Kasumi-1 (cell line): ENCODE measurements at places on chromosomes 7 and 10.

DNA sequence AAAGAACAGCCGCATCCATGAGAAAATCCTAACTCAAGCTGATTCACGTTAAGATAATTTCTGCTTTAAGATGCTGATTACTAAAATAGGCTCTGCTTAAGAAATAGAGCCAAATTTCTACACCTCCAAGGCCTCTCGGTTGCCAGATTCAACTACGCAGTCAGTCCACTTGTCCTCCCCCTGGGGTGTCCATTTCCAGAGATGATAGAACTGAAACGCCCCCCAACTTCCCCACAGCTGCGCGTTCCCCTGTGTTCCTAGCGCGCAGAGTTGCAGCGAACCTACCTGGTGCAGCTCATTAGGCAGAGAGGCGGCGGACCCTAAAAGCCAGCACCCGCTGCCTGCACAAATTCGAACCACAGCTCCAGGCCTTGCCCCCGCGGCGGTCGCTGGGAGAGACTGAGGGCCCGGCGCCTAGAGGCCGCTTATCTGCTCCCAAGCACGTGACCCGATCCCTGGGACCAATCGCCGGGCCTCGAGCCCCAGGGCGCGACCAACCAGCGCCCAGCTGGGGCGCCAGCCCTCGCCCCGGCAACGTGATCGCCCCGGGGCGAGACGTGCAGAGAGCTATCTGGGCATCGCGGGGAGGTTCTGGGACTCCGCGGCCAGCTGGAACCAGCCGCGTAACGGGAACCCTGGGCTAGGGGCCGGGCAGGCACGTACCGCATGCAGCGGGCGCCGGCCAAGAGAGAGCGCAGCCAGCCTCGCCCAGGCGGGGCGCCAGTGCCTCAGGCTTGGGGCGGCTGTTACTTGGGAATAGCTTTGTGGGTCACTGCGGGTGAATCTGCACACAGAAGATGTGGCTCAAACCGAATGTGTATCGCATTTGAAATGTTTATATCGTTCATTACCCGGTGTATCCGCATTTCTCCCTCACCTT is at the start of gene PPP1R3C:
Gene PPP1R3C (minus strand): TSS at position 401 of the 880 bp plus-strand sequence. CDS start 102 bp downstream, at position 299.
- peak; percentile 55 for DNase-seq

- DNase-seq, result no peak
These were observed 53.1 kb downstream of the PRF1 start for GRCh38 chr10:70549351-70549961.

DNA sequence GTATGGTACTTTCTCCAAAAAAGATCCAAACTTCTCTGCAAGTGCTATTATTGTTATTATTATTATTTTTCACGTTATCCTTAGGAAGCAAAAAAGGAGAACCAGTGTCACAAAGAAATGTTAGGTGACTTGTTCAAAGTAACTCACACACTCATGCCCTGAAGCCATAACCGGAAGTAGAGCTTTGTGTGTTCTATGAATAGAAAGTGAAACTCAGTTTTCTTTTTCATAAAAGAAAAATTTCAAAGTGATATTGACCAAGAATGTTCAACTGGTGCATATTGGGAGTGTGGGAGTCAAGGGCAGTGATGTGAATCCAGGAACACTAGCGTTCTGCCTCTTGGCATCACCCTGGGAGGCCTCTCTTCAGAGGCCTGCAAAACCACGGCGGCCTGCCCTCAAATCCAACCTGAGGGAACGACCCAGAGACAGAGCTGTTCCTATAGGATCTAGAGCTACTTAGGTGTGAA is 106.1 kb downstream of the PRKCQ start:
- peak; percentile 81 for DNase-seq

GRCh38 chr7:105759670-105760550 is 116.5 kb downstream of the ATXN7L1 start:
- DNase-seq, result peak; percentile 30

- no peak for DNase-seq
These were observed 233.1 kb upstream of the FERD3L start for GRCh38 chr7:19378345-19378714.

DNA sequence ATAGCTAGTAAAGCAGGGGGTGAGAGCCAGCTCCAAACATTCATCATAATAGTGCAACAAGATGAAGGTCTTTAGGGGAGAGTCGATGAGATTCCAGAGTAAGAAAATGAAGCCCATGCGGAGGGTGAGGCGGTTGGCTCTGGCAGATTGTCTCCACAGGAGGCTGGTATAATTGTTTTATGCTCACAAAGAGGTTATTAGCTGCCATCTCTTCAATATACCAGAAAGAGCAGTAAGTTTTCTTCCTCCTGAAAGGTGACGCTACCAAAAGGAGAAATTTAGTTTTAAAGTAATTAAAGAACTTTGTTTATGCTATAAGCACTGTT is 59.2 kb upstream of the KCNIP2 start:
- no peak for DNase-seq

- no peak for DNase-seq
These were observed 6.4 kb downstream of the ATE1 start for GRCh38 chr10:121921238-121921931.

GRCh38 chr7:131690441-131690840 is 134.0 kb upstream of the PODXL start:
- no peak for DNase-seq

DNA sequence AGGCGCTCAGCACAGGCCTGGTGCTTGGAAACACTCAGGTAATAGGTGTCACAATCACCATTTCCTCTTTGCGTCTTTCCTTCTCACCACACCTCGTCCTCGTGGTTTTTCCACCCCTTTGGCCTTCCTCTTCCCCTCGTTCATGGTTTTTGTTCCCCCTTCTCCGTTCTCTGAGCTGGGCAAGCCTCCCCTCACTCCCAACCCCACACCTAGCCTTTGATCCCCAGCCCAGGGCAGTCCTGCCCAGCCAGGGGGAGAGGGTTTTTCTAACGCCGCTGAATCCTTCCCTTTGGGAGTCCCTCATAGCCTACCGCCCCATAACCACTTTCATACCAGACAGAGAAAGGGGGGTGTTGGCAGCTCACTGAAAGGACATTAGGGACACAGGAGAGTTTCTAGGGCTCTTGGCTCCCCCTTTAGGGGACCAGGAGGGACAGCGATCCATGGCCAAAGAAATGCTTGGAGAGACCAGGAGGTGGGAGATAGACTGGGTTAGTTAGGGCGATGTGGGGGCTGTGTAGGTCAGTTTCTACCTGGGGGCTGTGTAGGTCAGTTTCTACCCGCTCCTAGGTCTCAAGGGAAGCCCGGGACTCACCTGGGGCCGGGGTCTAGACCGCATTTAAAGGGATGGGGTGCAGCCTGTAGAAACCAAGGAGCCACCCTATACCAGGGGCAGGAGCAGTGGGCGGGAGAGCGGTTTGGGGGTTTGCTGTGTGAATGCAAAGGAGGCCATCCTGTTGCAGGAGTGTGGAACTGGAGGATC is 1.4 kb downstream of the EPHB4 start:
- DNase-seq, result peak; percentile 36

- DNase-seq, result no peak
These were observed 786.0 kb downstream of the NRG3 start for GRCh38 chr10:82660986-82661385.

DNA sequence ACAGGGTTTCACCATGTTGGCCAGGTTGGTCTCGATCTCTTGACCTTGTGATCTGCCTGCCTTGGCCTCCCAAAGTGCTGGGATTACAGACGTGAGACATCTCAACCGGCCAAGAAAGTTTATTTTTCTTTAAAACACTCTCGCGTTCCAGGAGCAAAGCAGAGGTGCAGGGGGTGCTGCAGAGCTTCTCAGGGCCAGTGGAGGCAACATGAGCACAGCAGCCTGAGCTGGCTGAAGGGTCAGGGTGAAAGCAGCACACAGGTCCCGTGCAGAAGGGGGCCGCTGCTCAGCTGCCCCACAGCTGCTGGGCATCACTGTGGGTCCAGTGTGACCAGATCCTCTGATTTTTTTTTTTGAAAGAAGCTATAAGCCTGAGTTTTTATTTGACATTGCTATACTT is 46.1 kb downstream of the EPHB4 start:
- no peak for DNase-seq

- no peak for DNase-seq
These were observed 15.9 kb downstream of the TMEM176B start for GRCh38 chr7:150784120-150784736.

DNA sequence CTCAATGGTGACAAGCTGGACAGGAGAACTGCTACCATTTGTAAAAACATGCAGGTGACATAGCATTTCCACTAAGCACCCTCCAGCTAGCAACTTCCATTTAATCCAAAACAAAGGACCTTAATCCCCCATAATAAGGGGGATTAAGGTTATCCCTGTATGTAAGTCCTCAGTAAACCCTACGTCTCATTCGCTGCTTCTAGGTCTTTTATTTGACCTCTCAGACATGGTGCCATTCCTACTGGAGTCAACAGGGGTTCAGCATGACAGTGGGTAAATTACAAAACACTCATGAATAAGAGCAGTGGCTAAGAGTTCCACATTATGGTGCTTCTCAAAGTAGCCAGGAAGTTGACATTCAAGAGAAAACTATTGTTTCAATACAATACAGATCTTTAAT is 121.8 kb upstream of the CAV2 start:
- no peak for DNase-seq

DNA sequence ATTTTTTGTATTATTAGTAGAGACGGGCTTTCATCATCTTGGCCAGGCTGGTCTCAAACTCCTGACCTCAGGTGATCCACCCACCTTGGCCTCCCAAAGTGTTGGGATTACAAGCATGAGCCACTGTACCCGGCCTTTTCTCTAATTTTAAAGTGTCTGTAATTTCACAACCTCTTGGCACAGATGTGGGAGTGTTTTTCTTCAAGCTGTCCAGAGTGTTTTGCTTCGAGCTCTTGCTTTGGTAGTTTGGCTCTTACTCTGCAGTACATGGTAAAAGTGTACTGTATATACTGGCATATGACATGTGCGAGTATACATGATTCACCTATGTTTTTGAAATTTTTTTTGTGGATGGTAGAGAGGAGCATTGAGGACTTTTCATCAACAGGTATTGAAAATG is 9.8 kb downstream of the SRGN start:
- DNase-seq, result no peak

DNA sequence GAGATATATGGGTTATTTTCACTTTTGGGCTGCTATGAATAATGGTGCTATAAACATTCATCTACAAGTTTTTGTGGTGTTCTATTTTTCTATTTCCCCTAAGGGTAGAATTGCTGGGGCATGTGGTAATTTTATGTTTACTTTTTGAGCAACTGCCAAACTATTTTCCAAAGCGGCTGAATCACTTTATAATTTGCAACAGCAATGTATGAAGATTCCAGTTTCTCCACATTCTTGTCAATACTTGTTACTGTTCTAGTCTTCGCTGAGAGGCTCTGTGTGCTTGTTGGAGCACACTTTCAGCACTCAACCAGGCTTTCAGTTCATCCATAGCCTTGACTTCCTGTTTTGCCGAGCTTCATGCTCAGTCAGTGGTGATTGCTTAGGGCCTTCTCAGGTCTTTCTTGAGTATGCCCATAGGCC is 39.0 kb downstream of the ADK start:
- DNase-seq, result peak; percentile 83

DNA sequence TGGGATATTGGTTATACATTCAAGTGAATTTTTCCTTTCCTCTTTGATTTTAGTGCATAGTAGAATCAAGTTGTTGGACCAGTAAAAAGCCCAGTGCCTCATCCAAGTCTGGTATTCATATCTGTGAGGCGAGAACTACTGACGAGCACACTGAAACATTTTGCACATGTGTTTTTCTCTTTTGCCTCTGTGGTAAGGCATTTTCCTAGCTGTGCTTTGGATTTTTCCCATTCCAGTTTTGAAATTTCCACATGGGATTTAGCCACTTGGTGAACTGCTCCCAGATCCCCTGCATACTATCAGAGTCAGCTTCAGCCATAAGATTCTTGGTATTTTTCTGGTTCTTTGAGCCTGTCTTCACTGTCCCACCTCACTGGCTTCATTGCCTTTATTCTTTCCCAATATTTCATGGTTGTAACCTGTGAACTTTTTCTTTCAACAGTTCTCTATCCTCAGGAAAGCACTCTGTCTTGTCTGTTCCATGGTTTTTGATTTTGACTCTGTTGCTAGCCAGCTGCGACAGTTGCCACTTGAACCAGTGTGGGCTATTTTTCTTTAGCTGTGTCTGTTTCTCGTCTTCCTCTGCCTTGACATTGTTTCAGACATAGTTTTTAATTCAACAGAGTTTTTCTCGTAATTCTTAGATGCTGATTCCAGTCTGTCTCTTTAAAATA is 239.0 kb downstream of the REEP3 start:
- no peak for DNase-seq

DNA sequence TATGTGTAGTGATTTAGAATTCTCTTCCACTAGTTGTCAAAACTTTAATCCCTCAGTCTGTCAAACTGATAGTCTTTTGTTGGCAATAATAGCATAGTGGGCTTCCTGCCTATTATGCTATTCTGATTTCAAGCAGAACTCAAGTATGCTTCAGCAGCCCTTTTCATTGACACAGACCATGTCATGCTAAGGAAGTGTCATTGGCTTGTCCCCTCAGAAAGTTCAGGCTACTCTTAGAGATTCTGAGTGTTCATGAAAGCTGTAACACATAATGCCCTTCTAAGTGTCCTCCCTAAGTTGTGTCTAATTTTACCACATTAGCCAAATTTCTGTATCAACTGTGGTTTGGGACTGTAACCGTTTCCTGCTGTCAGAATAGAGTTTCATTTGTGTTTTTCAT is 198.7 kb downstream of the THSD7A start:
- no peak for DNase-seq
